Activated CD4-positive, alpha-beta T cell treated with anti-CD3 and anti-CD28 coated beads, Interleukin-2, amount 10 ng/mL, durations not matched to agents 7 days and 5 days (primary cell): ENCODE measurements at places on chromosomes 2 and 18. TPM values are rescaled to one million over a fixed set of nuclear protein-coding genes. Genes with fewer than 3 reads are reported as not detected.
A peak's percentile ranks its signal among the peaks of the same experiment; 100 is the strongest.

- H3K36me3 ChIP-seq: no peaks in the 10 kb centered on the region
- peaks cover 33% of the 10 kb centered on the region for H3K27me3 ChIP-seq
- DNase-seq: no peak
- no peak overlapping the region for H3K4me3 ChIP-seq
- peaks cover 2% of the 10 kb centered on the region for H3K4me1 ChIP-seq
- H3K27ac ChIP-seq: no peak overlapping the region
Observed at GRCh38 chr18:48962994-48963561, 12.3 kb upstream of the SMAD7 start.

DNA sequence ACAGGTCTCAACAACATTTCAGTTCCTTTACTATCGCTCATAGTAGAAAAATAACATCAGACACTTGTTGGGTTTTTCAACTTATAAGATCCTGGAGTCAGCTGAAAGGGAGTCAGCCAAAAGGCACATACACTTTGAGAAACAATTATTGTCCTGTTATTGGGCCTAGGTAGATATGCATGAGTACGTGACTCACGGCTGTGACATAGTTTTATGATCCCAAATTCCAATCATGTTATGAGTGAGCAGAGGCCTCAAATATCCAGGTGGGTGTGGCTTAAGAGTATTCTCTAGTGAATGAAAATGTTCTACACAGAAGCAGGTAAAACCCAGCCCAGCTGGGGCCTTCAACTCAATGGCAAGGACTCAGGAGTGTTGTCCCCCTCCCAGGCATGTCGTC lies 27.2 kb downstream of the SERPINB8 start:
- H3K4me1 ChIP-seq: no peaks in the 10 kb centered on the region
- no peak for DNase-seq
- H3K27me3 ChIP-seq: peaks cover 2% of the 10 kb centered on the region
- H3K36me3 ChIP-seq: peaks cover 4% of the 10 kb centered on the region
- H3K27ac ChIP-seq: no peak overlapping the region

DNA sequence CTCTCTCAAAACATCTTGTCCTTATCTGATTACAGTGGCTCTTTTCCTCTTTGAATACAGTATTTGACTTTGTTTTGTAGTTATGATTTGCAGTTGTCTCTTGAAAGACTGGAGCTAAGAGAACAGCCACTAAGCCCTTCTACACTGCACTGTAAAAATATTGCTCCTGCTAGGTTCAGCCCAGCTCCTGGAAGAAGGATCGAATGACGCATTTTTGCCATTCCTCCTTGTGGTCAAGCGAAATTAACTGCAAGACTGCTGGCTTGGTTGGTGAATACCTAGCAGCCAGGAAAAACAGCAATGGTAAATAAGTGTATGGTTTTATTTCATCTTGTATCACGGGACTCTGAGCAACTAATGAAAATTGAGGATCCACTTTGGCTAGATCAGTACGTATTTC lies 407.8 kb upstream of the CDH2 start:
- H3K4me3 ChIP-seq: no peak overlapping the region
- no peak overlapping the region for H3K27ac ChIP-seq
- H3K36me3 ChIP-seq: no peaks in the 10 kb centered on the region
- H3K27me3 ChIP-seq: no peaks in the 10 kb centered on the region
- no peaks in the 10 kb centered on the region for H3K4me1 ChIP-seq
- DNase-seq: no peak

GRCh38 chr2:226037526-226037925 lies 638.0 kb downstream of the NYAP2 start:
- H3K27ac ChIP-seq: no peak overlapping the region
- peaks cover 8% of the 10 kb centered on the region for H3K27me3 ChIP-seq
- no peak overlapping the region for H3K4me3 ChIP-seq
- DNase-seq: no peak

DNA sequence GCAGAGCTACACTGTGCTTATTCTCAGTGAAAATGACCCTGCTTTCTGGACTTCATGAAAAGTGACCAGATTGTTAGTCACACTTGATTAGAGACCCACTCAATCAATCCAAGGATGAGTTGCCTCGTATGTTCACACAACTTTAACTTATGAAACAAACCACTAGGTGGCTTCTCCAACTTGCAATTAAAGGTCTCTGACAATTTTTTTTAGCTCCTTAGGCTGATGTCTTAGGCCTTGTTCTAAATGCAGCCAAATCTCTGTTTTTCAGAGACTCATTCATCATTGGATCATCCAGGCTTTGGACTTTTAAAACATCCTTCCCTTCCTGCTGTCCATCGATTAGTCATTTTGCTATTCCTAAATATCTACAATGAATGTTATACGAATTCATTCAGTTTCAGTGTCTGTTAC lies 63.4 kb downstream of the MREG start:
- no peak overlapping the region for H3K4me3 ChIP-seq
- H3K27ac ChIP-seq: no peak overlapping the region

- H3K4me3 ChIP-seq: no peak overlapping the region
- H3K27me3 ChIP-seq: no peaks in the 10 kb centered on the region
Observed at GRCh38 chr18:23838233-23838632, 149.0 kb downstream of the LAMA3 start.

GRCh38 chr2:68789603-68790002 lies 55.0 kb downstream of the ARHGAP25 start:
- no peaks in the 10 kb centered on the region for H3K27me3 ChIP-seq
- H3K36me3 ChIP-seq: peaks cover 45% of the 10 kb centered on the region
- no peak overlapping the region for H3K4me3 ChIP-seq
- H3K27ac ChIP-seq: no peak overlapping the region
- DNase-seq: no peak
- H3K4me1 ChIP-seq: peaks cover 34% of the 10 kb centered on the region

Gene CDK15
- not detected for total RNA-seq

- H3K4me1 ChIP-seq: peaks cover 48% of the 10 kb centered on the region
- peak; percentile 19 for DNase-seq
- peak overlapping the region; percentile 75 for H3K4me3 ChIP-seq
- H3K36me3 ChIP-seq: no peaks in the 10 kb centered on the region
Observed at GRCh38 chr18:9708434-9709303, 568 bp downstream of the RAB31 start.

Gene FBXO15
- total RNA-seq: 0.54 TPM

- peaks cover 8% of the 10 kb centered on the region for H3K4me1 ChIP-seq
- H3K27me3 ChIP-seq: peaks cover 1% of the 10 kb centered on the region
- DNase-seq: no peak
- no peaks in the 10 kb centered on the region for H3K36me3 ChIP-seq
- no peak overlapping the region for H3K4me3 ChIP-seq
Observed at GRCh38 chr2:231183851-231184250, 14.6 kb upstream of the ARMC9 start.

DNA sequence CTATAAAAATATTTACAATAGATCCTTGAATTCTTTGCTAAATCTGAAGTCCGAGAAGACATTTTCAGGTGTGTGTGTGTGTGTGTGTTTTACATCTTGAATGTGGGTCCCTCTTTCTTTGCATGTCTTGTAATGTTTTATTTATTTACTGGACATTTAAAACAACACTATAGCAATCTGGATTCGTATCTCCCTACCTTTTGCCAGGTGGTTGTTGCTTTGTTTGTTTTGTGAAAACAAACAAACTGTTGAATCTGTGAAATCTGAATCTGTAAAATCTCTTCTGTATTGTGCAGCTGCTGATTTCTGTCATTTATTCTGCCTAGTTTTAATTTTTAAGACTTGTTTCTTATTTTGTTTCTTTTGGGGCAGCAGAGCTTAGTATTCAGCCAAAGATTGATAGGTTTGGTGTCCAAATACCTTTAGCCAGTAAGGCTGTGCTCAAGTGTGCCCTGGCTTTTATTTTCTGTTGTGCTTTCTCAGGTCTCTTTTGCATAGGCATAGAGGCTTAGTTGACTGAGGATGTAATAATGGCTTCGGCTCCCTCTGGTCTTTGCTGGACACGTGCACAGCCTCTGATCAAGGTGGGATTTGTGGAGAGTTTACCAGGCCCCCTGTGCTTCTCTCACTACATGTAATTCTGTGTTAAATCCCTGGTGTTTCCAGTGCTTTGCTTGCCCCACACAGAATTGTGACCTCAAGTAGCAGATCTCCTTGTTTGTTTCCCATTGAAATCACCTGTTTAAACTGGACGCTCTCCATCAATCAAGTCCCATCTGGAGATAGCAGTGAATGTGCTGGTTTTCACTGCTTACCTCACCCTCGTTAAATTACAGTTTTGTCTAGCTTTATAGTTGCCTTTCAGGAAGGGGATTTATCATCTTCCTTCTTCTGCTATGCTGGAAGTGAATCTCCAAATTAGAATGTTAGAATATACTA lies 71.1 kb downstream of the BIRC6 start:
- H3K36me3 ChIP-seq: peaks cover 35% of the 10 kb centered on the region
- H3K27ac ChIP-seq: no peak overlapping the region
- H3K4me3 ChIP-seq: no peak overlapping the region
- peaks cover 22% of the 10 kb centered on the region for H3K4me1 ChIP-seq
- H3K27me3 ChIP-seq: no peaks in the 10 kb centered on the region

DNA sequence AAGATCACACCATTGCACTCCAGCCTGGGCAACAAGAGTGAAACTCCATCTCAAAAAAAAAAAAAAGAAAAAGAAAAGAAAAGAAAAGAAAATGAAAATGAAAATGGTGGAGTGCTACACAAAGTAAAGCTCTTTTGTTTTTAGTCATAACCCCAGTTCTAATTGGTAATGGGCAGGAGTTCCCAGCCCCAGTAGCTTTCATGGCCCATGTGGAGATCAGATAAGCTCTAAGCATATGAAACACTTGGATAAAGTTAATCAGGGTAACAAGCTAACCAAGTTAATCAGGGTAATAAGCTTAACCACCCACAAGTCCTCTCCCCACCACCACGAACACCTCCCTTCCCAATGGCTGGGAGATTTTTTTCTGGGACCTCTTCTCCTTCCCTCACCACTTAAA lies 240.8 kb downstream of the BCL11A start:
- H3K27ac ChIP-seq: no peak overlapping the region
- peak; percentile 9 for DNase-seq
- H3K4me1 ChIP-seq: peaks cover 35% of the 10 kb centered on the region
- H3K4me3 ChIP-seq: no peak overlapping the region
- H3K27me3 ChIP-seq: peaks cover 22% of the 10 kb centered on the region

DNA sequence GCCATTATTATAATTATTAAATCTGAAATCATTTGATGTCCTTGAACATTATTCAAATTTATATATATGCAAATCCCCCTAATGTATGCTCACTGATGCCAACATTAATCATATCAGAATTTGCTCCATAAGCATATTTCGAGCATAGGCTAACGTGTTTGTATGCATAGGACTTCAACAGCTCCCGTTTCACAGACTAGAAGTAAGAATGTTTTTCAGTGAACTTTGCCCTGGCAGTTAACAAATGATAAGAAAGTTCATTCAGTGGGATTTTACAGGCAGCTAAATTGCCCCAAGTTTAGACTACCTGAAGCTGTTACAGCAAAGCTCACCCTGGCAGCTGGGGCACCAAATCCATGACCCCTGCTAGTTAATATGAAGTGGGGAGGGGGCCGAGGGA lies 272.0 kb downstream of the LNPK start:
- H3K27me3 ChIP-seq: no peaks in the 10 kb centered on the region
- no peak overlapping the region for H3K4me3 ChIP-seq
- H3K36me3 ChIP-seq: no peaks in the 10 kb centered on the region
- H3K4me1 ChIP-seq: no peaks in the 10 kb centered on the region

Gene UGP2
- 181 TPM for total RNA-seq

GRCh38 chr2:209876211-209876610 lies 104.6 kb downstream of the UNC80 start:
- no peak overlapping the region for H3K27ac ChIP-seq
- no peak for DNase-seq
- H3K4me1 ChIP-seq: no peaks in the 10 kb centered on the region
- no peaks in the 10 kb centered on the region for H3K27me3 ChIP-seq
- H3K36me3 ChIP-seq: no peaks in the 10 kb centered on the region

GRCh38 chr2:202636213-202636513 lies 1.4 kb downstream of the FAM117B start:
- peak overlapping the region; percentile 92 for H3K27ac ChIP-seq
- DNase-seq: no peak
- peaks cover 20% of the 10 kb centered on the region for H3K36me3 ChIP-seq
- H3K27me3 ChIP-seq: no peaks in the 10 kb centered on the region

- no peak overlapping the region for H3K4me3 ChIP-seq
- H3K27me3 ChIP-seq: no peaks in the 10 kb centered on the region
- peaks cover 83% of the 10 kb centered on the region for H3K4me1 ChIP-seq
- no peak overlapping the region for H3K27ac ChIP-seq
- DNase-seq: no peak
Observed at GRCh38 chr18:47898696-47899095, 31.8 kb downstream of the SMAD2 start.

DNA sequence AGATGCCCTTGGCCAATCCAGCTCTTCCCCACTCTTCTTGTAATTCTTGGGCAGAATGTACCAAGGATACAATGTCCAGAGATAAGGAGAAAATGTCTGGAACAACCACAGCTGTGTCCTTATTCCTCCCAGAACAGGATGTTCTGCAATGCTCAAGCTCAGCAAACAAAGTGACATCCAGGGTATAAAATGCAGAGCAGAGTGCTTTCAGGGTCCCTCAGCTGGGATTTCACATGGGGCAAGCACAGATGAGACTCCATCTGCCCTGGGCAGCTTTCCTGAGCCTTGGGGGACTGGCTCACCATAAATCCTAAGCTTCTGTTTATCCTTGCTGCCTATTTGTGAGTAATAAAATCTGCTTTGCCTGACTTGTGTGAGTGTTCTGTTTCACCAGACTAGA lies 127.4 kb downstream of the VAPA start:
- H3K27ac ChIP-seq: no peak overlapping the region
- no peaks in the 10 kb centered on the region for H3K4me1 ChIP-seq
- H3K36me3 ChIP-seq: no peaks in the 10 kb centered on the region
- DNase-seq: no peak
- peaks cover 15% of the 10 kb centered on the region for H3K27me3 ChIP-seq
- no peak overlapping the region for H3K4me3 ChIP-seq

- H3K36me3 ChIP-seq: no peaks in the 10 kb centered on the region
- H3K27ac ChIP-seq: no peak overlapping the region
- H3K4me3 ChIP-seq: no peak overlapping the region
- no peaks in the 10 kb centered on the region for H3K4me1 ChIP-seq
Observed at GRCh38 chr2:199136681-199137080, 321.1 kb downstream of the SATB2 start.

- H3K27ac ChIP-seq: no peak overlapping the region
- no peaks in the 10 kb centered on the region for H3K4me1 ChIP-seq
- H3K36me3 ChIP-seq: no peaks in the 10 kb centered on the region
- no peak for DNase-seq
- no peak overlapping the region for H3K4me3 ChIP-seq
- H3K27me3 ChIP-seq: peaks cover 26% of the 10 kb centered on the region
Observed at GRCh38 chr2:180040146-180040925, 33.2 kb upstream of the CWC22 start.

Gene SPP2
- total RNA-seq: not detected

Gene SLC9A4
- total RNA-seq: 0.10 TPM

Gene PCARE
- total RNA-seq: not detected

DNA sequence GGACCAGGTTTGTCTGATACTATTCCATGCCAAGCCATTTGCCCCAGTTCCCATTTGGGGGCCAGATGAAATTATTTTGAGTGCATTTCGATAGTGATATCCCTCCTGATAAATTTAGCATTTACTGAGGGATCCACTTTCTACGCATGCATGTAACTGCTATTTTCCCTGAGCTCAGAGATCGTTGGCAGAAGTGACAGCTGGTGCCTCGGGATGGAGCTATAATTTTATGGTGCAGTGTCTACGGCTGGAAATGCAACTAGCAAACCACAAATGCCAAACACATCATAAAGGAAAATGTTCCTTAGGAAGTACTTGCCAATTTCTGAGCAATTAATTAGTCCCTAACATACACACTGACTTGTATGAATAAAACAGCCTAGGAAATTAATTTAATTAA lies 254.8 kb downstream of the SLC8A1 start:
- DNase-seq: no peak
- no peak overlapping the region for H3K4me3 ChIP-seq
- H3K27ac ChIP-seq: no peak overlapping the region
- H3K4me1 ChIP-seq: no peaks in the 10 kb centered on the region
- no peaks in the 10 kb centered on the region for H3K36me3 ChIP-seq
- H3K27me3 ChIP-seq: no peaks in the 10 kb centered on the region

Gene NEU2
- total RNA-seq: not detected
